Breast epithelium (tissue), 4 donors: ENCODE measurements at places on chromosomes 7 and 10. TPM values are rescaled to one million over a fixed set of nuclear protein-coding genes. Genes with fewer than 3 reads are reported as not detected.

GRCh38 chr7:33793616-33794015, 111.7 kb upstream of the BMPER start:
- no peaks in the 10 kb centered on the region for H3K36me3 ChIP-seq
- no peak overlapping the region for H3K4me3 ChIP-seq
- no peak for DNase-seq
- H3K27ac ChIP-seq, result no peak overlapping the region
- no peaks in the 10 kb centered on the region for H3K27me3 ChIP-seq

DNA sequence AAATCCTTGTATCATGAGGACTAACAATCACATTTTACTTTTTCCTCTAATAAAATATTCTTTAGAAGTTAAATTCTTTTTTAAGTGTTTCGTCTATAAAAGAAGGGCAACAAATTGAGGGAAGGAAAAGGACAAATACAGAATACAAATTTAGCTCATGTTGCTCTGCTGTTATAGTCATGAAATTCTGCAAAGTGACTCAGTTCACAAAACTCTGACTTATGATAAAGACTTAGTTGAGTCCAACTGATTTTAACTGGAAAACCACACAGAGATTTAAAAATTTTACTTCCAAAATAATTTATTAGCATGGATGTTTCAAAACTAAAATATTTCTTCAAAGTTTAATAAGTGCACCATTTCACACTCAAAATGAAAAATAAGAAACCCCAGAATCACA, 75.0 kb upstream of the GPR22 start:
- H3K27ac ChIP-seq, result no peak overlapping the region
- H3K4me3 ChIP-seq, result no peak overlapping the region
- no peaks in the 10 kb centered on the region for H3K27me3 ChIP-seq
- no peaks in the 10 kb centered on the region for H3K4me1 ChIP-seq
- DNase-seq, result no peak

GRCh38 chr10:110861476-110861875, 10.3 kb upstream of the PDCD4 start:
- H3K27ac ChIP-seq, result peak overlapping the region; percentile 85
- H3K4me1 ChIP-seq, result peaks cover 8% of the 10 kb centered on the region
- no peaks in the 10 kb centered on the region for H3K27me3 ChIP-seq
- no peak for DNase-seq
- H3K4me3 ChIP-seq, result no peak overlapping the region
- no peaks in the 10 kb centered on the region for H3K36me3 ChIP-seq

Gene PTPRN2
- total RNA-seq, result 2.2 TPM

GRCh38 chr7:148474481-148475025, 116.0 kb upstream of the C7orf33 start:
- H3K36me3 ChIP-seq, result no peaks in the 10 kb centered on the region
- H3K4me1 ChIP-seq, result no peaks in the 10 kb centered on the region
- H3K27me3 ChIP-seq, result no peaks in the 10 kb centered on the region
- DNase-seq, result no peak

DNA sequence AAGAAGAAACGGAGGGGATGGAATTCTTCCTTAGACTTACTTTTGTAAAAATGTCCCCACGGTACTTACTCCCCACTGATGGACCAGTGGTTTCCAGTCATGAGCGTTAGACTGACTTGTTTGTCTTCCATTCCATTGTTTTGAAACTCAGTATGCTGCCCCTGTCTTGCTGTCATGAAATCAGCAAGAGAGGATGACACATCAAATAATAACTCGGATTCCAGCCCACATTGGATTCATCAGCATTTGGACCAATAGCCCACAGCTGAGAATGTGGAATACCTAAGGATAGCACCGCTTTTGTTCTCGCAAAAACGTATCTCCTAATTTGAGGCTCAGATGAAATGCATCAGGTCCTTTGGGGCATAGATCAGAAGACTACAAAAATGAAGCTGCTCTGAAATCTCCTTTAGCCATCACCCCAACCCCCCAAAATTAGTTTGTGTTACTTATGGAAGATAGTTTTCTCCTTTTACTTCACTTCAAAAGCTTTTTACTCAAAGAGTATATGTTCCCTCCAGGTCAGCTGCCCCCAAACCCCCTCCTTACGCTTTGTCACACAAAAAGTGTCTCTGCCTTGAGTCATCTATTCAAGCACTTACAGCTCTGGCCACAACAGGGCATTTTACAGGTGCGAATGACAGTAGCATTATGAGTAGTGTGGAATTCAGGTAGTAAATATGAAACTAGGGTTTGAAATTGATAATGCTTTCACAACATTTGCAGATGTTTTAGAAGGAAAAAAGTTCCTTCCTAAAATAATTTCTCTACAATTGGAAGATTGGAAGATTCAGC, 158.7 kb upstream of the LANCL2 start:
- no peaks in the 10 kb centered on the region for H3K4me1 ChIP-seq
- no peak overlapping the region for H3K4me3 ChIP-seq
- no peak overlapping the region for H3K27ac ChIP-seq
- no peaks in the 10 kb centered on the region for H3K27me3 ChIP-seq

DNA sequence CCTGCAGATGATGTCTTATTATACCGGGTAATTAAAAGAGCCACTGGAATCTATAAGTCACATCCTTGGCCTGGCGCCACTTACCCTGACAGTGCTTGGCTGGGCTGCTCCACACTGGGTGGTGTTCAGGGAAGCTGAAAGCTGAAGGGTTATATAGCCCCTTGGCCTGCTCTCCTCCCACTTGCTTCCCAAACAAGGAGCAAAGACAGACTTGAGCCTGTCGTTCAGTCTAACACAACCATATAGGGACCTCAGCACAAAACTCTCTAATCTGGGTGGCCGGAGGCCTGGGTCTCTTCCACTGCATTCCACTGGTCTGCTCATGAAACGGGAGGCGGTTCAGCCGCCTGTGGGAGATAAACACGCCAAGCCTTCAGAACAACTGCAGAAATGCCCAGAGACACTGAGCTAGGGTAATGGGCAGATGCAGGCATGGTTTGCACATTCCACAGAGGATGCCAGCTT, at the start of gene ACTA2:
ACTA2 (minus strand) TSS at position 127 of the 465 bp plus-strand sequence. CDS start 3,843 bp downstream, outside the sequence.
- peak within 1 kb of the TSS; percentile 89 for H3K27ac ChIP-seq
- H3K4me1 ChIP-seq, result no peaks in the 10 kb centered on the region
- peak; percentile 93 for DNase-seq
- H3K4me3 ChIP-seq, result peak within 1 kb of the TSS; percentile 45
- H3K27me3 ChIP-seq, result no peaks in the 10 kb centered on the region
- H3K36me3 ChIP-seq, result no peaks in the 10 kb centered on the region

GRCh38 chr7:127981965-127982364, 49.3 kb downstream of the LRRC4 start:
- no peaks in the 10 kb centered on the region for H3K27me3 ChIP-seq
- no peaks in the 10 kb centered on the region for H3K36me3 ChIP-seq
- H3K4me1 ChIP-seq, result no peaks in the 10 kb centered on the region
- H3K27ac ChIP-seq, result no peak overlapping the region
- H3K4me3 ChIP-seq, result no peak overlapping the region

- no peaks in the 10 kb centered on the region for H3K36me3 ChIP-seq
- no peaks in the 10 kb centered on the region for H3K27me3 ChIP-seq
- no peak overlapping the region for H3K27ac ChIP-seq
- H3K4me1 ChIP-seq, result peaks cover 4% of the 10 kb centered on the region
- peak; percentile 48 for DNase-seq
These were observed 172.6 kb downstream of the FAM107B start for GRCh38 chr10:14601872-14602725.

Gene AHCYL2
- 21.8 TPM for total RNA-seq

- no peak for DNase-seq
- no peak overlapping the region for H3K4me3 ChIP-seq
- H3K36me3 ChIP-seq, result no peaks in the 10 kb centered on the region
- H3K27ac ChIP-seq, result no peak overlapping the region
- H3K27me3 ChIP-seq, result no peaks in the 10 kb centered on the region
These were observed 191.2 kb upstream of the SH2B2 start for GRCh38 chr7:102095321-102096011.

GRCh38 chr7:105015390-105015965, 1.5 kb downstream of the KMT2E start:
- H3K4me1 ChIP-seq, result no peaks in the 10 kb centered on the region
- H3K27ac ChIP-seq, result peak overlapping the region; percentile 100
- no peak for DNase-seq

- H3K4me1 ChIP-seq, result no peaks in the 10 kb centered on the region
- H3K36me3 ChIP-seq, result no peaks in the 10 kb centered on the region
- H3K27ac ChIP-seq, result no peak overlapping the region
- no peaks in the 10 kb centered on the region for H3K27me3 ChIP-seq
- H3K4me3 ChIP-seq, result no peak overlapping the region
These were observed 38.9 kb downstream of the HDAC9 start for GRCh38 chr7:18534481-18534880.

DNA sequence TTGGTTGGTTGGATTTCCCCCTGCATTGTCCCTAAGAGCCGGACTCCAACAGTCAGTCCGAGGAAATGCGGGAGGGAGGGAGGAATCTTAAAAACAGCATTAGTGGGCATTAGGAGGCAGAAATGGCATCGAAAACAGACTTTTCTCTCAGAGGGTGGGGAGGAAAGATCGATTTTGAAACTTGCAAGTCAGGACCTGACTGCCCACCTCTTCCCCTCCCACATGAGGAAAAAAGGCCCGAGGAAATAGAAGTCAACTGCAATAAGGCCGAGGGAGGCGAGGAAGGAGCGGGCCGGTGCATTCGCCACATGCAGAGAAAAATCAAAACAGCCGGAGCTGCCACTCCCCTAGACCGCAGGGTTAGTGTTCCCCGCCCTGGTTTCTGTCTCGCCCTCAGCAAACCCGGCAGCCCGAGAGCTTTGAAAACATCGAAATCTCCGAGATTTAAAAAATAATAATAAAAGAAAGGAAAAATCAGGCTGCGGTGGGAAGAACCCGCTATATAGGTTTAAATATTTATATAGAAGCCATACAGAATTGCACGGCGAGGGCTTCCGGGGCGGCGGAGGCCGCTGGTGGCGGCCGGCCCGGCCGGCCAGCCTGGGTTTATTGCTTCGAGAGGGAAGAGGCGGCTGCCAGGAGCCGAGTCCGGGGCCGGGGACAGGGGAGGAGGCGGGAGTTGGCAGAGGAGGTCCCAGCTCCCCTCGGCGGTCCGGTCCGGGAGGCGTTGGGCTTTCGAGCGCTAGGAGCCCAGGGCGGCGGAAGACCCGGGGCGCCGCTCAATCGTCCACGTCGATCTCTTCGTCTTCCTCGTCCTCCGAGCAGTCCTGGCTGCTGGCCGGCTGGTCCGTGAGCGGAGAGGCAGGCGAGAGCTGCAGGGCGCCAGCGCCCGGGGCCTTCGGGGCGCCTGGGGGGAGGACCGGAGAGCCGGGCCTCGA, 2.5 kb downstream of the LBX1 start:
- H3K4me1 ChIP-seq, result peaks cover 38% of the 10 kb centered on the region
- DNase-seq, result no peak
- peak overlapping the region; percentile 26 for H3K4me3 ChIP-seq

- H3K4me1 ChIP-seq, result peaks cover 4% of the 10 kb centered on the region
- no peak for DNase-seq
- H3K27me3 ChIP-seq, result peaks cover 3% of the 10 kb centered on the region
- H3K4me3 ChIP-seq, result no peak overlapping the region
- no peak overlapping the region for H3K27ac ChIP-seq
These were observed 91.3 kb downstream of the PDGFA start for GRCh38 chr7:428387-428786.

Gene HABP2
- total RNA-seq, result 0.29 TPM

Gene HSPA12A
- total RNA-seq, result 14.2 TPM
